ENCODE measurements at places on chromosomes 7 and 10. TPM values are rescaled to one million over a fixed set of nuclear protein-coding genes. Genes with fewer than 3 reads are reported as not detected.

- DNase-seq, result no peak
These were observed 46.4 kb upstream of the RPA3 start for GRCh38 chr7:7764520-7765396.

DNA sequence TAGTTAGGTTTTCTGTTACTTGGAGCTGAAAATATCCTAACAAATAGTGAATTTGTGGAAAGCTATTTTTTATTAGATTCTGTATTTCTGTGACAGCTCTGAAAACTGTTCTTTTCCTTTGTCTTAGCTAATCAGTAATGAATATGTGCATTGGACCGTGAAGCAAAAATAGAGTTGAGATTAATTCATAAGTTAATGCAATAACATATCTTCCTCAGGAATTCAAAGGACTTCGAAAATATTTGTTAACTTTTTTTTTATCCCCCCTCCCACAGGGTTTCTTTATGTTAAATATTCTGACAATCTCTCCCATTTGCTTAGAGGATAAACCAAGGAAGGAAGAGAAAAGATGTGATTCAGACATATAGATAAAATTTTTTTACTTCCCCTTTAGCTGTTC is 101.4 kb downstream of the PODXL start:
- no peak for DNase-seq

DNA sequence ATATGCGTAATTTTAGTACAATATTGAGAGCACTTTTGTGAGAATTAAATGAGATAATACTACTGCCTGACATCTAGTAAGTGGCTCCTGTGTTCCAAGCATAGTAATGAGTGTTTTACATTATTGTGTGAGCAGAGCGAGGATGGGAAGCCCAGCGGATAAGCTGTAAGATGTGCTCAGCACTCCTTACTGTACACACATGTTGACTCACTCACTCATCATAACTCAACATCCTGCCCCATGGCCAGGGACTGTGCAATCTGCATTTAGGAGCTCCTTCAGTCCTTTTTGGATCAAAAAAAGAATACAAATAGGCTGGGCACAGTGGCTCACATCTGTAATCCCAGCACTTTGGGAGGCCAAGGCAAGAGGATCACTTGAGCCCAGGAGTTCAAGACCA is 72.9 kb upstream of the NEBL start:
- DNase-seq, result peak; percentile 6

- DNase-seq, result peak; percentile 94
These were observed 10.8 kb upstream of the HOXA2 start for GRCh38 chr7:27112955-27113949.

The AMPH gene
- total RNA-seq, result 7.3 TPM

DNA sequence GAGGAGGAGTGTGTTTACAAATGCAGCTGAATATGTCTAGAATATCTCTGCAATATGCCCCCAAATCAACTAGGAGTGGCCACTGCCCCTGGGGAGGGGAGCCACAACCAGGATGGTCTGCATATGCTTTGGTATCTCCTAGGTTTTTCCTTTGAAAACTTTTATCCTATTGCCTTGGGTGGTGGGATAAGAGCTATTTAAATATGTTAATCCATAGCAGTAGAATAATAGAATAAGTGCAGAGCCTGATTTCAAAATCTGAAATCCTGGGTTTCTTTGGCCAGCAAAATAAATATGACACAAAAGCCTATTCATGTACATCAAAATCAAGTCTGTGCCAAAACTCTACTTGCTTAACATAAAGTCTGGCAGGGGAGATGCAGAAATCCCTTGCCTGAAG is 79.6 kb upstream of the FGFR2 start:
- no peak for DNase-seq

- no peak for DNase-seq
These were observed 47.8 kb upstream of the PCLO start for GRCh38 chr7:83210479-83210878.

GRCh38 chr7:151808400-151809145 is 68.3 kb downstream of the PRKAG2 start:
- peak; percentile 78 for DNase-seq

GRCh38 chr10:31768467-31768866 is 160.2 kb downstream of the ARHGAP12 start:
- DNase-seq, result no peak

- no peak for DNase-seq
These were observed 47.0 kb downstream of the DENND2A start for GRCh38 chr7:140593672-140593982.
